Activated gamma-delta T cell (primary cell): ENCODE measurements at places on chromosomes 5 and 9.

- no peak for DNase-seq
Measured at GRCh38 chr5:132411304-132412013, 41.9 kb downstream of the SLC22A5 start.

GRCh38 chr9:68780380-68780712, 75.3 kb downstream of the PIP5K1B start:
- no peak for DNase-seq

GRCh38 chr5:40436535-40437237, 243.0 kb upstream of the PTGER4 start:
- no peak for DNase-seq

GRCh38 chr9:81420024-81420423, 269.3 kb downstream of the TLE1 start:
- DNase-seq: no peak

DNA sequence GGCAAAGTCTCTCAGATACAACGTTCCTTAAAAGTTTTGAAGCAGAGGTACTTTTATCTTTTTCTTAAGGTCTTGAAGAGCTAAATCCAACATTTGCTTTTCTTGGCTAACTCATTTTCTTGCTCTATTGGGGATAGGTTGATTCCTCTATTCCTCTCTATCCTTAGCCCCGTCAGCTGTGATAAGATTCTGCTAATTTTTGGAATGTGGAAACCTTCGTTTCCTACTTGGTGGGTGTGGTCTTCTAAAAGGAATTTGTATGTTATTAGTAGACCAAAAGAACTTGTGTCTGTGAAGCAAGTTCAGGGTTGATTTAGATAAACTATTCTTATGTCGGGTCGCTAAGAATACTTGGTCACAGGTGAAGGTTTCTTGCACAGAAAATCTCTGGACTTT, 308.6 kb downstream of the ADAMTS6 start:
- no peak for DNase-seq

DNA sequence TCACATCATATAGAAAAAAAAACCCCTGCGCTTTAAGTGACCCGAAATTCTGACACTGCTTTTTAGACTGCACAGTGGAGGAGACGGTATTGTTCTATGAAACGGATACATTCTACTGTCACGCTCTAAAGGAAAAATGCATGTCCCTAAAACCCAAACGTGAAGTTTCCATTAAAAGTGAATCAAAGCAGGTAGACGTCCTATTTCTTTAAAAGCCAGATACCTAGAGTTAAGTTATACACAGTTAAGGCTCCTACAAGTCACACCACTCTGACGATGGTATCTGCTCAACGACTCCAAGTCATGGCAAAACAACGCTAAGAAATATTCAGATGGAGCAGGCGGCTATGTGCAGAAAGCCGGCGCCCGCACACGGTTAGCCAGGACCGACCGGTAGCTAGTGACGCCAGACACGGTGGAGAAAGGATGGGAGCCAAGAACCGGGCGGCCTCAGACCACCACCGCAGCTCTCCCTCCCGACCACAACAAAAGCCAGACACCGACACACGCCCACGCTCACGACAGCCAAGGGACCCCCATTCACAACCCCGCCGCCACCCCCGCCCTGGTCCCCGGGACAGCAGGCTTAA, 734 bp downstream of the SKP1 start:
- DNase-seq: peak; percentile 46

GRCh38 chr9:4464911-4465513, 25.3 kb upstream of the SLC1A1 start:
- DNase-seq: no peak

DNA sequence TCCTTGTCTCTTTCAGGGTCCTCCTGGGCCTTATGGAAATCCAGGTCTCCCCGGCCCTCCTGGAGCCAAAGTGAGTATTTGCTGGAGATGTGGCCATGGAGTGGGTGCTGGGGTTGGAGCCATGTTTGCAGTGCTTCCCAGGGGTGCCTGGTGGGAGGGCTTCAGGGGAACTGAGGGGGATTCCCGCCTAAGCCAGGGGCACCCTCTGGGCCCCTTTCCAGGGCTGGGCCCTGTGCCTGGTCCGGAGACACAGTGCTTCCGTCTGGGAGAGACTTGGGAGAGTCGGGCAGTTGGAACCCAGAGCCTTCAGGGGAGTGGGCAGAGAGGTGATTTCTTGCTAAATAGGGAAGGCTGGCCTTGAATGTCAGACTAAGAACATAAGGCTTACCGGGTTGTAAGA, 27.7 kb downstream of the COL27A1 start:
- no peak for DNase-seq

- DNase-seq: no peak
Measured at GRCh38 chr9:33124751-33125381, 42.3 kb downstream of the B4GALT1 start.

- no peak for DNase-seq
Measured at GRCh38 chr9:121784731-121785411, 133.4 kb downstream of the DAB2IP start.

GRCh38 chr5:58279259-58279658, 180.6 kb downstream of the PLK2 start:
- no peak for DNase-seq

DNA sequence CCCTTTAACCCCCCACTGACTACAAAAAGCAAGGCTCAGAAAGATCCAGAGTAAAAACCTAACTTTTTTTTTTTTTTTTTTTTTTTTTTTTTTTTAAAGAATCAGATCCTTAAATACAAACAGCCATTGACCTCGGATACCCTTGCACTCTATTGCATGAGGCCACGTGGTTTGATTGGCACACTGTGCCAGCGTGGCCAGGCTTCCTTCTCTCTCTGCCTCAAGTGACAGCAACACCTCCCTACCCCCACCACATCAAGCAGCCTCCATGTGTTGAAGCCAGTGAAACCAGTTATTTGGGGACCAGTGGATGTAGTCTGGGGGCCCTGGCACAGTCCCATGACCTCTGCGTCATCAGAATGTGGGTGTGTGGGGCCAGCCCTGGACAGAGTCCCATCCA, 71.4 kb downstream of the OTULIN start:
- no peak for DNase-seq

DNA sequence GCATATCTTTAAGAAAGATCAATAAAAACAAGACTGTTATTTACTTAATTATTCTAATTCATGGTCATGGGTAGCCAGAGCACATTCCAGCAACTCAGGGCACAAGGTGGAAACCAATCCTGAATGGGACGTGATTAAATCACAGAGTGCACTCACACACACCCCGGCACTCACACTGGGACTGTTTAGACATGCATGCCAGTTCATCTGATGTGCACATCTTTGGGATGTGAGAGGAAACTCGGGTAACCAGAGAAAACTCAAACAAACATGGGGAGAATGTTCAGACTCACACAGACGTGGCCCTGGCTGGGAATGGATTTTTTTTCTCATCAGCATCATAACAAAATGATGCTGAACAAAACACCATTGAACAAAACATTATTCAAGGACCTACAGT, 29.4 kb downstream of the SMAD5 start:
- no peak for DNase-seq

- no peak for DNase-seq
Measured at GRCh38 chr5:40572391-40572790, 107.3 kb upstream of the PTGER4 start.

- no peak for DNase-seq
Measured at GRCh38 chr9:124050955-124051354, 39.4 kb downstream of the LHX2 start.

- no peak for DNase-seq
Measured at GRCh38 chr5:89064054-89064453, 181.1 kb upstream of the MEF2C start.

DNA sequence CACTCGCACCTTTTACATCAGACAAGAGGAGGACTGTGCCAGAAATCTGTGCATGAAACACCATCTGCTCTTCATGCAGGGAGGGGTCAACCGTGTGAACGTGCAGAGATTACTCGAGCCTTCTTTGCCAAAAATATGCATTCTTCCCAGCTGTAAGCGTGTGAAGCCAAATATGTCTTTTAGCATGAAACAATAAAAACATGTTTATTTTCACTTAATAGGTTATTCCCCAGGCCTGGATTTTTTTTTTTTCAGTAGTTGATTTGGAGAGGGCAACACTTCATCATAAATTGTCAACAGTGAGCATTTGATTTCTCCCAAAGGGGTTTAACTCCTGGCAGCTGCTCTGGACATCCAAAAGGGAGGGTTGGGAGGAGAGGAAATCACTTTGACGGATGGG, 23.8 kb downstream of the PLAC8L1 start:
- DNase-seq: no peak

- no peak for DNase-seq
Measured at GRCh38 chr9:132049900-132050299, 29.8 kb downstream of the MED27 start.

DNA sequence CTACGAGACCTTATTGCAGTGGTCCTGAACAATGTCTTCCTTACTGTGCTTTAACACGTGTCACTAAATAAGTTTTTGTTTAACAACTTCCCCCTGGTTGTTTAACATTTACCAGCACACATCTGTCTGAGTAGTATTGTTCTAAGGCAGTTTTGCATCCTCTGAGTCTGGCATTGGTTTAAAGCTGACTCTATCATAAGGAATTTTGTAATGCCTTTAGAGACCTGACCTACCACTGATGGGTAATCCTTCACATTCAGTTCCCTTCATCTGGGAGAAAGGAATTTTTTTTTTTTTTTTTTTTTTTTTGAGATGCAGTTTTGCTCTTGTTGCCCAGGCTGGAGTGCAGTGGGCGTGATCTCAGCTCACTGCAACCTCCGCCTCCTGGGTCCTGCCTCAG, 20.0 kb upstream of the PCAT7 start:
- DNase-seq: no peak

- DNase-seq: no peak
Measured at GRCh38 chr9:8477450-8477849, 677.9 kb upstream of the DMAC1 start.

- no peak for DNase-seq
Measured at GRCh38 chr5:176775409-176775808, 35.0 kb upstream of the UNC5A start.

DNA sequence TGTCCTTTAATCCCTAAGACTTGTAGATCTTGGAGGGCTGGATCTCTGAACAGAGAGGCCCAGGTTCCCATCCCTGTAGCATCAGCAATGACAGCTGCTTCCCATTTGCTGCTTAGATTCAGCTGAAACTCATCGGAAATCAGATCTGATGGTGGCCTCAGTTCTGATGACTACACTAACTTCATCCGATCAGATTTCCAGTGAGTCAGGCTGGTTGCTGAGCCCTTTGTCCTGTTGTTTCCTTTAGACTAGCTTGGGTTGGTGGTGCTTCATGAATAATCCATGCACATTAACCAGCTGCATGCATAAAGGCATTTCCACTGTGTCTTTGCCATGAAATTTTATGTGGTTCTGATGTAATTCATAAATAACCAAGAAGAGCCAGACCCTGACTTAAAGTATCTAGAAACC, 195.2 kb upstream of the TUT7 start:
- DNase-seq: no peak

GRCh38 chr5:62731022-62731421, 152.4 kb downstream of the LRRC70 start:
- no peak for DNase-seq

DNA sequence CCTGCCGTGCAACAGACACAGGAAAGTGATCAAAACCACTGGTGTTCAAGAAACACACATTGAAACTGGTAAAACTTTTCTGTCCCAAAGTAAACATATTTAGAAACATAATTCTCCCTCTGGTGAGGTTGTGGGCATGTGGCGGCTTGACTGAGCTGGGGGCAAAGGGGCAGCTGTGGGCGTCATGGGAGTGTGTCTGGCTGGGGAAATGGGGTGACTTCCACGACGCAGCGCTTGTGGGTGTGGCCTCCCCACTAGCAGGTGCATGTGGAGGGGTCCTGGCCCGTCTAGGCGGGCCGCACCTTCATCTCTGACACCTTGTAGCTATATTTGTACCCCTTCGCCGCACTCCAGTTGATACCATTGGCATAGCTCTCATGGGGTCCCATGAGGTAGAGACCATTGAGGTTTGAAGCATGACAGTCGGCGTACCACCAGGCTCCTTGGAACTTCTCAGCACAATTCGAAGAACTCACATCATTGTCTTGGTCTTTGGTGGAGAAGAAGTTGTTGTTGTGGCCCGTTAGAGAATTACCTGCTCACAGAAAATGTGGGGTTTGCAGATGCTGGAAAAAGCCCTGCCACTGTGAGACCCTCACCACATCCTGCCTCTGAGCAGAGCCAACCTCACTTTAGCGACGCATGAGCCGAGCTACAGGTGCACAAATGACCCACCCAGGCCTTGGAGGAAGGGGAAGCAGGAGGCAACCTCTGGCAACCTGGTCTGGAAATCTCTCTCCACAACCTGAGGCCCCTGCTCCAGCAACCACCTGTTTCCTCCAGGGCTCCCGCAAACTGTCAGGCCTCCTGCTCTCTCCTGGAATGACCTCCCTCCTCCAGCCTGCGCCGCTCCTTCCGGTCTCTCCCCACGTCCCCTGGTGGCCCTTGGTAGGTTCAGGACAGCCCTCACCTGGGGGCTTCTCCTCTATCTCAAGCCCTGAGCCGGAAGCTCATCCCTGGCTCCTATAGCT, 7.9 kb downstream of the FCN1 start:
- DNase-seq: no peak

DNA sequence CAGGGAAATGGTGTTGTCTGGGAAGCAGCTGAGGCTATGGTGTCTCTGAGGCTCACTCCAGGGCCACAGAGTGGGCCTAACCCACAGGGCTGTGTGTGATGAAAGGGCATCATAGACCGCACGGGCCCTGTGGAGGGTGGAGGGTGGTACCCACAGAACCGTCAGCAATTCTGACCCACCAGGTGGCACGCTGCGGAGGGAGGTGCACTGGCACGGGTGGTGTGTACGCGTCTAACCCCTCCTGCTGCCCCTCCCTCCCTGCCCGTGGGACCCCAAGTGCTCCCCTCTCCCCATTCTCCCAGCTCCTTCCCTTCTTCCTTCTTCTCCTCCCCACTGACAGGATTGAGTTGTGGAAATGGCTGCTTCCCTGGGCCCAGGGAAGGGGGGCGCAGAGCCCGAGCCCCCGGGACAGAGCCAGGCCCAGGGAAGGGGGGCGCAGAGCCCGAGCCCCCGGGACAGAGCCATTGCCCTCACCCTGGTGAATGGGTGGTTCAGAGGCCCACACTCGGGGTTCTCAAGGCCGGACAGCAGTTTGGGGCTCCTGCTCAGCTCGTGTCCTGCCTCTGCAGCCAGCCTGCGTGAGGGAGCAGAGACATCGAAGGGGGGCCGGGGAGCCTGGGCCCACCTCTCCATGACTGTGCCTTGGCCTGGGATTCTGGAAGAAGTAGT, 6.8 kb downstream of the LCN10 start:
- no peak for DNase-seq

- peak; percentile 69 for DNase-seq
Measured at GRCh38 chr5:108381350-108381953, 446 bp downstream of the FBXL17 start.

DNA sequence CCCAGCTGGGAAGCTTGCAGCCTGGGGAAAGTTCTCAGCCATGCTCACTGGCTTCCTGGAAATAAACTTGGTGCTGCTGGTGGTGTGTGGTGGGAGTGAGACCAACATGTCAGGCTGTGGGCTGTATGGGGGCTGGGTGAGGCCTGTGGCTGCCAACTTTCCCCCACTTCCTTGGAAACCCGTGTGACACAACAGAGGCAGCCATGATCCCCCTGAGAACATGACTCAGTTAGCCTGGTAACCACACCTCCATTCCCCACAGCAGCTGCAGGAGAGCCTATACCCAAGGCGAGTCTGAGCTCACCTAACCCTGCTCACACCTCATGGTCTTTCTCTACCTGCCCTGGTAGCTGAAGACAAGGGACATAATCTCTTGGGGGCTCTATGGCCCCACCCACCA, 72.7 kb upstream of the RGMB start:
- no peak for DNase-seq
